Right lung (tissue), 10 donors: ENCODE measurements at places on chromosomes 11 and 22. TPM values are rescaled to one million over a fixed set of nuclear protein-coding genes. Genes with fewer than 3 reads are reported as not detected.

DNA sequence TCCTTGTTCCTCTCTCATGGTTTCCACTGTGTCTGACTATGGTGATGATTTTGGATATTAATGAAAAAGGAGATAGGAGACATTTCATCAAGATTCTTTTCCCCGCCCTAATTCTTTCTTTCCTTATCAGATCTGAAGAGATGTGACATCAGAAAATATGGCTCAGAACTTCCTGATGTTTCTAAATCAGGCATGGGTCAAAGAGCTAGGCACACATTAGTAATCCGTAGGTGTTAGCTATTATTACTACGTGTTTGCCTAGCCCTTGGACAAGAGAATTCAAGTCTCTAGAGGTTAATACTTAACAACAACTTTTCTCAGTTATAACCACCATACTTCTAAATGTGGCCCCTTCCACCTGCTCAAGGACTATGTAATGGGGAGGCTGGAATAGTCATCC, 5.8 kb downstream of the JOSD1 start:
- DNase-seq: no peak

DNA sequence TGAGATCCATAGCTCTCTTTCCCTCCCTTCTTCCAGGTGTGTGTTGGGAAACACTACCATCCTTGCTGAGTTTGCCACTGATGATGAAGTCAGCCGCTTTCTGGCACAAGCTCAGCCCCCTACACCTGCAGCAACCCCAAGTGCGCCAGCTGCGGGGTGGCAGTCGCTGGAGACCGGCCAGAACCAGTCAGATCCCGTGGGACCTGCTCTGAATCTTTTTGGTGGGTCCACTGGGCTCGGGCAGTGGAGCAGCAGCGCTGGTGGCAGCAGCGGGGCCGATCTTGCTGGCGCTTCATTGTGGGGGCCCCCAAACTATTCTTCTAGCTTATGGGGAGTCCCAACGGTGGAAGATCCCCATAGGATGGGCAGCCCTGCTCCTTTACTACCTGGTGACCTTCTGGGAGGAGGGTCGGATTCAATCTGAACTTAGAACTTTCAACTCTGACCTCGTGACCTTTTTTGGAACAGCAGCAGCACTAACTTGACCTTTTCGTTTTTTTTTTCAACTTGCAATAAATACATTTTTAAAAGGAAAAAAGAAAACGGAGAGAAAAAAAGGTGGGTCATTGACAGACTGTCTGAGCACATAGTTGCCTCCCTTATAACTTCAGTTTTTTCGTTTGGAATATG, 23.4 kb upstream of the ADSL start:
- DNase-seq: no peak

The CST6 gene
- 1.8 TPM for polyA plus RNA-seq

DNA sequence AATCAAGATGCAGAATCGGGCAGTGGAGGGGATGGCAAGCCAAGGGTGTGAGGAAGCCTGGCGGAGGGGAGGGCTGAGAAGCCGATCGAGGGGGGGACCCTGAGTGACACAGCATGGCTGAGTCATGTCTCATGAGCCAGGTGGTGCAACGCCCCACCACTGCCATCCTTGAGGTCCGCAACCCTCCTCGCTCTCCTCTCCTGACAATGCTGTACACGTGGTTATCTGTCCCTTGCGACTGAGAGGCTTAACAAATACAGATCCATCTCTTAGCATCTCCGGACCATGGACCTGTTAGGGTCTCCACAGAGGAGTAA, 14.2 kb downstream of the SLC22A12 start:
- DNase-seq: no peak

DNA sequence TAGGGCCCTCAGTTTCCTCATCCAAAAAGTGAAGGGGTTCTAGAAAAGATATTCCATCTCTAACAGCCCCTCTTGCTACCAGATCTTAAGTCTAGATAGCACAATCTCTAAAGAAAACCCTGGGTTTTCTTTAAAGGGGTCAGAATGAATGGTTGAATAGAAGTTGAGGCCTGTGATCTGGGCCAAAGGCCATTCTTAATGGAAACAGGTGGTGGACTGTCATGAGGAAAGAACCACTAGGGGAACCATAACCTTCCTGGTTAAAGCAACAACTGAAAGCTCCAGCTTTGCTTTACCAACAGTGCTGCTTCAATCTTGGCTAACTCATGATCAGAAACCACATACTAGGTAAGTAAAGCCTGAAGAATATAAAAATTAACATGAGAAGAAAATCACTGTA, 1.8 kb downstream of the CELF1 start:
- DNase-seq: no peak

DNA sequence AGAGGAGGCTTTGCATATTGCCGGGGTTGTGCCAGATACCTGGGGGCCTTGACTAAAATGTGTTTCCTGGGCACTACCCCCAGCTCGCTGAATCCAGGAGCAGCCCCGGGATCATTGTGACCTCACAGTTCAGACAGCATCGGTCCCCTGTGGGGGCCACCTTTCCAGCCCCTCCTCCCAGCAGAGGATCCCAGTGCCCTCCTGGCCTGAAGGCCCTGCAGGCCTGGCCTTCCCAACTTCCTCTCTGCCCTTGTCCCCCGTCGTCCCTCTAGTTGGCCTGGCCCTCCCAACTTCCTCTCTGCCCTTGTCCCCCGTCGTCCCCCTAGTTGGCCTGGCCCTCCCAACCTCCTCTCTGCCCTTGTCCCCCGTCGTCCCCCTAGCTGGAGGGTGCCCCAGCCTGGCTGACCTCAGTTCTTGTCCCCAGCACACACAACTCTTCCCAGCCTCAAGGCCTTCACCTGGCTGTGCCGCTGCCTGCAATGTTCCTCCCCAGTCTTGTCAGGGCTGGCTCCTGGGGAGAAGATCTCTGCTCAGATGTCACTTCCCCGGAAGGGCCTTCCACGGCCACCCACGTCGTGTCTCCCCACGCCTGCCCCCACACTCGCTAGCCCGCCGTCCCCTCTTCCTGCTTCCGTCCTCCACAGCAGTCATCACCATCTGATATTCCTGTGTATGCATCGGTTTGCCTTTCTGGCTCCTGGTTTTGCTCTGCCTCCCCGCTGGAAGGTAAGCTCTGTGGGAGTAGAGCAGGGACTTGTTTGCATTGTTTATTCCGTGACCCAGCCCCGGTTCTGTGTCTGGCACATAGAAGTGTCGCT, 12.6 kb upstream of the ANO1 start:
- no peak for DNase-seq

DNA sequence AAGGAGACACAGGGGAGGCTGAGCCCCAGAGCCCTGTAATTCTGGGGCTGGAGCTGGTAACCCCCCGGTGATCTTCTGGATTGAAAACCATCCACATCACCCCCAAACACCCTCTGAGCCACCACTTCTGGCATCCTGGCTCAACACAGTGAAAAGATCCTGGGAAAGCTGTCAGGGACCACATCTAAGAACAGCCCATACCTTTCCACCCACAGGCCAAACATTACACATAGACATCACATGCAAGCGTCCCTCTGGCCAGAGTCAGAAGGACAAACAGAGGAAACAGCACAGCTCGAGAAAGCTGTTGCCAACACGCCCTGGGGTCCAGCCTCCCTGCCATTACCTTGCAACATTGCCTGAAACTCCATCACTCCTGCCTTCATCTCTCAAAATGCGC, 469.5 kb downstream of the SOX6 start:
- DNase-seq: no peak

GRCh38 chr11:22449441-22449840, 111.3 kb downstream of the SLC17A6 start:
- DNase-seq: no peak

DNA sequence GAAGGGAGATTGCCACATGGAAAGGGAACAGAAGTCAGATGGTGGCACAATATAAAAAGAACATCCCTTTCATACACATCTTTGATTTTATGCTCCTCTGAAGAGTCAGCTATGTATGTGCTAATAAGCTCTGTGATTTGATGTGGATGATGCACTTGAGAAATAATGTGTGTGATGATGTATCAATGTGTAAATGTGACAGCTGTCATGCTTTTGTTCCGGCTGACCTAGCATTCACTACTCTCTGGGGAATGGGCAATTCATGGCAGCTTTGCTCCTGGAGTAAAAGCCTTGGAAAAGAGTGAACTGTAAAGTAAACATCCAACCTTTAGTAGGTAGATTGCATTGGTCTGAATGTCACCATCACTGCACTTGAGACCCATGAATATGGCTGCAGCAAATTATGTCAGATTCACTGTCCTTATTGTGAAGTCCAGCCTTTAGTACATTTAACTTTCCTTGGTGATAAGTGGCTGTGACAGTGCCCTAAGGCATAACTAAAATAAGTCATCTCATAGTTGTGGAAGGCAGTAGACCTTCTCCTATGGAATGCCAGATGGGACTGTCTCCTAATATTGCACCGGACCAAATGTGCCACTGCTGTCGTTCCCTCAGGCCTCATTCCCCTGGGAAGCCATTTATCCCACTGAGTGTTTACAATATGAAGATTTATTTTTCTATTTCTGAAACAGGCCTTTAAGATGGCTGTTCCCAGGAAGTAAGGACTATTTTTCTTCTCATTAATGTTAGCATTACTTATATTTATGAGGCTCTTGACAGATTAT, 178.2 kb upstream of the CCDC90B start:
- no peak for DNase-seq
